ENCODE measurements at places on chromosomes 7 and 10.

- no peak for DNase-seq
These were observed 48.3 kb upstream of the CDC14C start for GRCh38 chr7:48876087-48876486.

DNA sequence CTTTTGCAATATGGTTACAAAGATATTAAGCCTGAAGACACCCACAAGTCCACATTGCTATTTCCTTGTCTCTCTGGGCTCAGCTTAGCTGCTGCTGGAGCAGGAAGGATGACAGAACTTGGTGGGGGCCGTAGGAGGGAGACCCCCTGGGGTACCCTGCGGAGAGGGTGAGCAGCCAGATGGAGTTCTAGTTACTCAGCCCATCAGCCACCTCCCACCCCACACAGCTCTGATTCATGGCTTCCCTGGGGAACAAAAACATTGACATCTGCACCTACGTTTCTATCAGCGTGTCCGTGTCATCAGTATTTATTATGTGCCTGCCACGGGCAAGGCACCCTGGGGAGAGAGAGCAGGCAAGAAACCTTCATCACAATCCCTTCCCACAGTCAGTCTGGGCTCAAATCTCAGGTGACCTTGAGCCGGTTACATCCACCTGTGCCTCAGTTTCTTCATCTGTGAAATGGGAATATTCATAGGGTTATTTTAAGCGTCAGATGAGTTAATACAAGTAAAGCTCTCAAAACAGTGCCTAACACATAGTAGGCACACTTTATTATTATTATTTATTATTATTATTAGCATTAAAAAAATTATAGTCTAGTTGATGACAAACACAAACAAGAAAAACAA is 131.5 kb downstream of the C10orf105 start:
- DNase-seq, result no peak

DNA sequence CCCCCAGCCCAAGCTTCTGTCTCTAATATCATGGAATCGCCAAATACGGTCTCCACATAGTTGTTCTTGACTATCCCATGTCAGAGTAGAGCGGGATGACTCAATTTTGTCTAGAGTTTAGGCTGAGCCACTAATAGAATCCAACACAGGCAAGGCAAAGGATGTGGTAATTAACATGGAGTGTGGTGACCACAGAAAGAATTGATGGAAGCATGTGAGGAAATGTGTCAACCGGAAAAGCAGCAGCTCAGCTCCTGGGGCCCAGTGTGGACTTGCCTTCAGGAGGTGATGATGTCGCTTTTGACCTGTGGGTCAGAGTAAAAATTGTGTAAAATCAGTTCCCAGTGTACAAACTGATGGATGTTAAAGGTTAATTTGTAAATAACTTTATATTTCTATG is 139.3 kb upstream of the KLF6 start:
- no peak for DNase-seq

- DNase-seq, result no peak
These were observed 15.4 kb downstream of the LIMK1 start for GRCh38 chr7:74099031-74099430.

DNA sequence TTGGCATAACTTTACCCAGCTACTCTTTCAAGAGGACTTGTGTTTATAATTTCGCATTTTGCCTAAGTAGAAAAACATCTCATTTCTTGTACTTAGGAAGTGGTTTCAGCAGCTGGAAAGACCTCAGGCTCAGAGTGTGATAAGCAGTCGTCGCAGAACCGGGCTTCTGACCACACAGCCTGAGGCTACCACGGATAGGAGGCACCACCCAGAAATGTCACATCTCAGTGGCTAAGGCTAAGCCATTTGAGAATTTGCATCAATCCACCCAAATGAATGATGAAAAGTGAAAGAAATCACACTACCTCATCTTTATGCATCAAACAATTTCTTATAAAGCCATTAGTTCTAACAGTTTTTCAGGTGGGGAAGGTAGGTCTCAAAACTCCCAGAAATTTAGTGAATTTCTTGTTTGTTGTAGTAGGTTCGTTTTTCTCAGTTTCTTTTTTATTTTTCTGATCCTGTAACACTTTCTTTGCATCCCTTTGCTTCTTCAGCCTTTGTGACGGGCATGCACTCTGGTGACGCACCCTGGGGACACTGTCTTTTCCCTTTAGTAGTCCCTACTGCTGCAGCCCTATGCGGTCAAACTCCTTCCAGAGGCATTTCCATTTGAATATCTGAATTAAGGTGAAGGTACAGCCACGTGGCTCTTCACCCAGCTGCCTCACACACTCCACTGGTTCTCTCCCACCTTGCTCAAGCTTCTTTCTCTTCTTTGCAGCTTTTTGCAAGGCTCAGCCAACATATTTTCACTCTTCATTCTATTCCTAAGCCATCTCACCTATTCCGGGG is 68.5 kb downstream of the MAP3K8 start:
- peak; percentile 55 for DNase-seq

GRCh38 chr7:64045301-64046040 is at the start of gene ZNF727:
ZNF727 (plus strand) TSS chr7:64045434; CDS start chr7:64045622, 188 bp downstream.
- DNase-seq, result peak; percentile 34

GRCh38 chr10:77028042-77028441 is 609.6 kb downstream of the KCNMA1 start:
- DNase-seq, result no peak

DNA sequence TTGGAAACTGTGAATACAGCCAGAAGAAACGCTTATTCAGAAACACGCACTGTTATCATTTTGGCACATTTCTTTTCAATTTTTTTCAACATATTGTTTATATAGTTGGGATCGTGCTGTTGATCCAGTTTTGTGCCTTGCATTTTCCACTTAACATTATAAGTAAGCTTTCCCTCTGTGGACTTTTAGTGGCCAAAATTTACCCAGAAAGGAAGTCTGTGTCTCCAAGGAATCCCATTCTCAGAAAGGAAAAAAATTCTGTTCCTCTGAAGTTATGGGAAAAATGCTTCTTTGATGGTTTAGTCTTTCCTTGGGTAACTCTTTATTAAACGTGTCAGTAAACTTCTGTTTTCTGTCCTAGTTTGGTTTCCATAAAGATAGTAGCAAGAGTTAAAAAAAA is 280.0 kb downstream of the REEP3 start:
- DNase-seq, result no peak

GRCh38 chr10:119209035-119209735 is 1.8 kb downstream of the GRK5 start:
- DNase-seq, result peak; percentile 25

DNA sequence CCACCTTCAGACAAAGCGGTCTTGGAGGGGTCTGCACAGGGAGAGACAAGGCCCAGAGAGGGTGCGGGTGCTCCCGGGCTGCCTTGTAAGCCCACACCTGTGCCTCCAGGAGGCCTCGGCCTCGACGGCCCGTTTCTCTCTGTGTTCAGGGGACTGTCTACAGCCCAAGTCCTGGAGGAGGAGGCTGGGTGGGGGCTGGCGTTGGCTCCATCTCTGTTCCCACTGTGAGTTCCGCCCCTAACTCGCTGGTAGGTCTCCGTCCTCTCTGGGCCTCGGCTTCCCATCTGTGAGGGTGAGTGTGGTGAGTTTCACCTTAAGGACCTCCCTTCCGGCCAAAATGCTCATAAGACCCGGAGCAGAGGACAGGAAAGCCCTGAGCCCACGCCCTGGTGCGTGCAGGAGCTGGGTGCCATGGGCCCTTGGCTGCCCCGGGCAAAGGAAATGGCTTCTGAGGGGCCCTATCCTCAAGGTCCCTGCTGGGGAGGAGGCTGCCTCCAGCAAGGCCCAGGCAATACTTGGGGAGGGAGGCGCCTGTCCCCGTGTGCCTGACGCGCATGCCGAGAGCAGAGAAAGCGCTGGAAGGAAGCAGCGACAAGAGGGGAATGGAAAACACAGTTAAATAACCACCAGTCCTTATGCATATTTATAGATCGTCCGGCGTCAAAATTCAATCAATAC is 276.8 kb downstream of the ELFN1 start:
- no peak for DNase-seq

DNA sequence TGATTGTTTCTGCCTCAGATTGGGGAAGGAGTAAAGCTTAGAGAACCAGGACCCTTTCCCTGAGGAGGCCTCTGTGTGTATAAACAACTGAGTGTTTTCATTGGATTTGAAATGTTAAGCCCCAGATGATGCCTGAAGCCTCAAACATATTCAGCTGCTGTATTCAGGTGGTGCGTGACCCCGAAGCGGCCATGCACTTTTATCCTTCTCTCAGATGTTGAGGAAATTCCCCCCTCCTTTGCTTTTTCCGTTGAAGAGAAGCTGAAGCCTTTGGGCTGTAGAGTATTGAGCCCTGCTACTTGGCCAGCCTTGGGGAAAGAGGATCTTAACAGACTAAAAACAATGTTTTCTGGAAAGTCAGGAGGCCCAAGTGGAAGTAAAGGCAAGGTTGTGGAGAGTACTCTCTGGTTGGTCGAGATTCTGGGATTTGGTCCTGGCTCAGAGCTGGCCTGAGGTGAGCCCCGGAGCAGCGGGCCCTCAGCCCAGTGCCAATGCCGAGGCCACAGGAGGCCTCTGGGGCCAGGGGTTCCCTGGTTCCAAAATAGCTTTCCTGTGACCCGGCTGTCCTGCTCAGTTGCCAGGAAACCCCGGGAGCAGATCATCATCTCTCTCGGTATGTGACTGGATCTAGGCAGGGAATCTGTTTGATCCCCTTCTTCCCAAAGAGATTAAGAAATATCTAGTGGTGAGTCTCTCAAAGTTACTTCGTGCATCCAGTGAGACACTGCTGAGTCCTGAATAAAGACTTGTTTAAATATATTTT is 22.5 kb downstream of the FKBP6 start:
- DNase-seq, result no peak

- no peak for DNase-seq
These were observed 121.2 kb upstream of the PRKCQ start for GRCh38 chr10:6701289-6701688.

GRCh38 chr7:84799106-84799505 is 387.8 kb downstream of the SEMA3D start:
- DNase-seq, result peak; percentile 78

DNA sequence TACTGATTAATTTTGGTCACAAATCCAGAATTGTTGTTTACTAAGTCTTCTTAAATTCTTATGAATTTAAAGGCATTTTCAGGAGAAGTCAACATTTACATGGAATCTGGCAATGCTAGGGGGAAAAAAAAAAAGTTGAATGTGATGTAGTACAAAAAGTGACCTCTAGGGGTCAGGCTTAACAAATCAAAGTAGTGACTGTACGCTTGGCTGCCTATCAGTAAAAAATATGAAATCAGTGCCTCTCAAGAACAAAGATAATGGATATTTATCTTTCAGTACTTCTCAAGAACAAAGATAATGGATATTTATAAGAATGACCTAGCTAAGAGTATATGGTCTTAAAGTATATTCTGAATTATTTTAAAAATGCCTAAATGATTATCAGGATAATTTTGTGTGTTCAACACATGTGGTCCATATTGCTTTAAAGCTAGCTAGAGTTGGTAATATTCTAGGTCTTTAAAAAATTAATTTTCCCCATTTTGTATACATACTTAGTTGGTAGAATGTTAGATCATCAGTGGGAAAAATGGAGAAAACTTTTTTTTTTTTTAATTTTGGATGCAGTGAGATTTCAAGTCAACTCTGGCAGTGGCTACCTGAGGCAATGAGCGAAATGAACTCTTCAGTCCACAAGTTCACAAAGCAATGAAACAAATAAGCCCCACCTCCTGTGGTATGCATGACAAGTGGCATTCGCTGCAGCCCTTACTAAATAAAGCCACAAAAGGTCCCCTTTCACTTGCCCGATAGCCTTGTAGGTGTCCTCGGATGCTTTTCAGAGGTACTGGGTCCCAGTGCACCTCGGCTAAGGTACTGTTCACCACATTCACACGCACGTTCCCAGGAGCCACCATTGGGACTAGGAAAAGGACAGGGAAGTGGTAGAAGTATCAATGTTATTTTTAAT is 51.2 kb upstream of the LAMB4 start:
- DNase-seq, result peak; percentile 73

DNA sequence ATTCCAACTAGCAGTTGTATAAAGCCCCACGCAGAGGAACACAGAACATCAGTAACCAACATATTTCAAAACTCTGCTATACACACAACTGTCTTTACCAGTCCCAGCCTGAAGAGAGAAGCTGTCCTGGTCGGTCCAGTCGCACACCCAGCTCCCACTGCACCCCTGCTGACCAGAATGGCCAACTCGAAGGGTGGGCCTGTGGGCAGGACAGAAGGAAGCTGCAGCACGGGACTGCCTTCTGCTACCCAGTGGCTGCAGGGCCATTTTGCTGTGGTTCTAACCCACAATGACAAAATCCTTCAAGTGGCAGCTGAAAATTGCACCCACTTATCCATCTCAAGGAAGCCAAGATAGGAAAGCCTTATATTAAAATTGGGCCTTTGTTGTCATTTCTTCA is 48.2 kb downstream of the GSDME start:
- no peak for DNase-seq

GRCh38 chr7:48424731-48425130 is 253.5 kb downstream of the ABCA13 start:
- DNase-seq, result peak; percentile 7

DNA sequence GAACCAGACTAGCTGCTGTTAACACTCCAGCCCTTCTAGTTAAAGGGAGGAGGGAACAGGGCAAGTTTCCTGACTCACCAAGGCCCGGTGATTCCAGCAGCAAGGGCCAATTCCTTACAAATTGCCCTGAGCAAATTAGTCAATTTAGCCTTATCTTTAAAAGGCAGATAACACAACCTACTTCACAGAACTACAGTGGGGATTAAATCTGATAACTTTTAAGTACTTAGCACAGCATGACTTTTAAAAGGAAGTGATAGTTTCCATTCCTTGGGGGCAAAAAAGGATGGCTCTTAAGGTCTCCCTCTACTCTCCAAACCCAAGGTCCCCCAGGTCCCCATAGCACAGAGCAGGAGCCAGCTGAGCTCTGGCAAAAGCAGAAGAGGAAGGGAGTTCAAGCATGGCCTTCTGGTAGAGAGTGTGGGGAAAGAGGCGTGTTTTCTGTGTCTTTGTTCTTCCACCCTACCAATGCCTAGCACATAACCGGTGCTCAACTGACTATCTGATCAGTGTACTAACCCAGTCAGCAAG is 4.0 kb downstream of the CDCA7L start:
- DNase-seq, result peak; percentile 22

DNA sequence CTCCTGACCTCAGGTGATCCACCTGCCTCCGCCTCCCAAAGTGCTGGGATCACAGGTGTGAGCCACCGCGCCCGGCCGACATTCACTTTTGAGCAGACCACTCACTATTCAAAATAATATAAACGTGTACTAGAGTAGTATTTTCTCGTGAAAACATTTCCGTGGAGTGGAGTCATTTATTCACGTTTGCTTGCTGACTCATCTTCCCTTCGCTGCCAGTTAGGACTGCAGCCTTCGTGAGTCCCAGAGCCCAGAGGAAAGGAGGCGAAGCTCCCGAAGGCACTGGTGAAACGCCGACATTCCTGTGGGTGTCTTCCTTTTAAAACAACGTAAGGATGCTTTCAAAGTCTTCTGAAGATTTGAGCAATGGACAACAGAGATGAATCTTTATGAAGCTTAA is 10.9 kb upstream of the INPP5A start:
- DNase-seq, result no peak

GRCh38 chr10:48612236-48612943 is 7.5 kb upstream of the ARHGAP22 start:
- DNase-seq, result no peak

GRCh38 chr7:107201795-107202450 is 33.1 kb downstream of the HBP1 start:
- peak; percentile 52 for DNase-seq

GRCh38 chr7:100719523-100720278 is 567 bp upstream of the EPO start:
- DNase-seq, result peak; percentile 51

GRCh38 chr10:110615057-110615747 is 28.9 kb upstream of the RBM20 start:
- DNase-seq, result no peak

Data from small intestine (tissue), 16 donors.